Endodermal cell (in vitro differentiated cells): ENCODE measurements at places on chromosomes 6 and 20. TPM values are rescaled to one million over a fixed set of nuclear protein-coding genes. Genes with fewer than 3 reads are reported as not detected.

- no peaks in the 10 kb centered on the region for H3K36me3 ChIP-seq
- H3K4me1 ChIP-seq = no peaks in the 10 kb centered on the region
- DNase-seq = no peak
- H3K4me3 ChIP-seq = no peak overlapping the region
Measured at GRCh38 chr20:33069673-33070072, 9.8 kb upstream of the BPIFB4 start.

DNA sequence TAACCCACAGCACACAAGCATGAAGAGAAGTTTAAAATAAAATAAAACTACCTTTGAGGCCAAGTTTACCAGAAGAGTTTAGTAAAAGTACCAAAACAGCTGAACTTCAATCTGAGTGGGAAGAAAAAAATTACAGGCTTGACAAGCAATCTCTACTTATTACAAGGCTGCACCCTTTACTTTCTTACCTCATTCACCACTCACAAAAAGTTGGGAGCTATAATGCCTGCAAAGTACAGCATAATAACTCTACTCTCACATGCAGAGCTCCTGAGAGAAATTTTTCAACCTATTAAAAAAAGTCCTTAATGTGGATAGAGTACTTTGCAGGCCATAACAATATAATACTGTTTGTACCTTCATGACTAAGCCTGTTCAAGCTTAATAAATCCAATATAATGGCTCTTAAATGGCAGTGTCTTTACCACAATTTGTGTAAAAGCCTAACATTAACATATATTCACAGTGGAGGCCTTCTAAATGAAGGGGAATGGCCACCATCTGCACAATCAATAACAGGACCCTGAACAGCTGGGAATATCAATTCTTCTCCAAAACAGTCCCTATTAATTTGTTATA, 103.1 kb downstream of the DST start:
- no peak overlapping the region for H3K27ac ChIP-seq
- peaks cover 5% of the 10 kb centered on the region for H3K4me1 ChIP-seq
- H3K27me3 ChIP-seq = no peaks in the 10 kb centered on the region
- peak overlapping the region; percentile 83 for H3K4me3 ChIP-seq
- peaks cover 14% of the 10 kb centered on the region for H3K36me3 ChIP-seq
- DNase-seq = no peak

DNA sequence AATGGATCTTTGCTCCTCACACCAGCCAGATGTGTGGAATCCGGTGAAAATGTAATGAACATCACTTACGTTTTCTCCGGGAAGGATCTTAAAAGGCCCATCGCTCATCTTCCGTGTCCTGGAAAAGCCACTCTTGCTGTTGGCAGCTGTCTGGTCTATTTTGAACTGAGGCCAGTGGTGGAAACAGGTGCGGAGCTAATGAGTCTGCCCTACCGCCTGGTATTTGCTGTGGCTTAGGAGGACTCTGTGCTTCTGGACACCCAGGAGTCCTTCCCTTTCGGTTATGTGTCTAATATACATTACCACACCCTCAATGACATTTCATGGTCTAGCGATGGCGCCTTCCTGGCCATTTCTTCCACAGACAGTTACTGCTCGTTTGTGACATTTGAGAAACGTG, 264.2 kb upstream of the PREP start:
- no peak for DNase-seq
- no peak overlapping the region for H3K4me3 ChIP-seq
- H3K27ac ChIP-seq = no peak overlapping the region
- no peaks in the 10 kb centered on the region for H3K27me3 ChIP-seq

LY6G5C gene
- 0.93 to 2.7 TPM (median 2.0 TPM) in 3 replicates for total RNA-seq

- H3K27ac ChIP-seq = no peak overlapping the region
- no peak for DNase-seq
- no peaks in the 10 kb centered on the region for H3K27me3 ChIP-seq
Measured at GRCh38 chr6:122623279-122623678, 13.1 kb downstream of the PKIB start.
